ENCODE measurements at places on chromosomes 1 and 21. TPM values are rescaled to one million over a fixed set of nuclear protein-coding genes. Genes with fewer than 3 reads are reported as not detected.

GRCh38 chr21:42091899-42092508 lies 20.9 kb downstream of the UMODL1 start:
- no peak for DNase-seq

DNA sequence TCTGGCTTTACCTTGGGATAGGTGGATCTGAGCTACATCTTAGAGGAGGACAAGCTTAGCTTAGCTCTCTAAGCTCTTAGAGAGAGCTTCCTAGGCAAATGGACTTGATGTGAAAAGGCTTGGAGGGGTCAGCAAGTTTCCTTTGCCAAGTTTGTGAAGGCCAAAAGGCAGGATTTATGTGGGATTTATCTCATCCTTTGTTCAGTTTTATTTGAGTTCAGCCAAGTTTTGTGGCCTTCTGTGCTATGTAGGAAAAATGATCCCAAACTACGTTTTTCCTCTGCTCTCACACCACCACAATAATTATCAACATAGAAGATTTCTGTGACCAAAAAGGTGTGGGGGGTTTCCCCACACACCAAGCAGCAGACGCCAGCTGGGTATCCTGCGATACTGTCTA lies 26.0 kb upstream of the RNF11 start:
- no peak for DNase-seq

DNA sequence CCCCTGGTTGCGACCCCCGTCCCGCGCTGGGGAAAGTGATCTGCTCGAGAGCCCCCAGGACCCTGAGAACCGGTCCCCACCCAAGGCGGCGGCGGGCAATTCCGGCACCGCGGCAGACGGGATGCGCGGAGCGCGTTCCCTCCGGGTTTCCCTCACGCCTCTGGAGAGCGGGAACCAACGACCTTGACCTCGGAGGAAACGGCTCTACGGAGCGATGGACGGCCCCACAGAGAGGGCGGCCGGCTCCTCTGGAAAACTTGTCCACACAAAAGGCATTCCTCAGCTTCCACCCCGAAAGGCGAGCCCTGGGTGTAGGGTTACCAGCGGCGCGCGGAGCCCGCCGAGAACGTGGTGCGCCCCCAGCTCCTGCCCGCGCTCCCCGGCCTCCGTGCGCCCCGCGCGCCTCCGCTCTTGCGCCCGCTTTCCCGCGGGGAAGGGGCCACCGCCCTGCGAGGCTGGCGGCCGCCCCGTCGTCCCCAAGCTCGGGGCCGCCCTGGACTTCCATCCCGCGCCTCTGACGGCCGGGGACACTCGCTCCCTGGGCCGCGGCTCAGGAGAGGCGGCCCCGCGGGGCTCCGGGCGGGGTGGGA lies 391 bp upstream of the KIAA1614 start:
- DNase-seq = no peak

Gene S100A7
- not detected for total RNA-seq

All from activated T-cell treated with anti-CD3 and anti-CD28 coated beads, Interleukin-2, amount 50 U/mL, for 4 hours (primary cell).